ENCODE measurements at places on chromosomes 2 and 18. TPM values are rescaled to one million over a fixed set of nuclear protein-coding genes. Genes with fewer than 3 reads are reported as not detected.

Gene SP140L
- 26.9 TPM for total RNA-seq

Gene GKN2
- not detected for total RNA-seq

Gene KCNS3
- 13.7 TPM for total RNA-seq

Gene SIX3
- total RNA-seq = not detected

Gene DCAF17
- 14.3 TPM for total RNA-seq

Gene VWC2L
- total RNA-seq = not detected

- H3K4me3 ChIP-seq = no peak overlapping the region
- H3K27ac ChIP-seq = no peak overlapping the region
- H3K27me3 ChIP-seq = no peaks in the 10 kb centered on the region
- DNase-seq = no peak
Observed at GRCh38 chr18:42864876-42865275, 250.6 kb downstream of the RIT2 start.

DNA sequence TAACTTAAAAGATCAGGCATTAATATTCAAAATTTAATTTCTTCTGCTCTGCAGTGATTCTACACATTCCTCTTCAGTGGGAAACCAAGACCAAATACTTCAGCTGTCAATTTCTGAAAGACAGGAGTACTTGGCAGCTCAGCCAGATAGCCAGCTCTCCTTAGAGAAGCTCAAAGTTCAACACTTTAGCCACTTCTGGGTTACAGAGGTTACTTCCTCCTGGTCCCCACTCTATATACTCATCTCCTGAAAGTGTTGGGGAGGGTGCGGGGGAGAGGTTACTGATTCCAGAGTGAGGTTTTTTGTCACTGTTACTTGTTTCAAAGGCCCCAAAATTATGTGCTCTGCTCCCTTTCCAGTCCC is 4.1 kb downstream of the CYTIP start:
- H3K4me1 ChIP-seq = peaks cover 15% of the 10 kb centered on the region
- DNase-seq = peak; percentile 35
- peak overlapping the region; percentile 78 for H3K27ac ChIP-seq
- H3K36me3 ChIP-seq = no peaks in the 10 kb centered on the region
- H3K4me3 ChIP-seq = no peak overlapping the region

DNA sequence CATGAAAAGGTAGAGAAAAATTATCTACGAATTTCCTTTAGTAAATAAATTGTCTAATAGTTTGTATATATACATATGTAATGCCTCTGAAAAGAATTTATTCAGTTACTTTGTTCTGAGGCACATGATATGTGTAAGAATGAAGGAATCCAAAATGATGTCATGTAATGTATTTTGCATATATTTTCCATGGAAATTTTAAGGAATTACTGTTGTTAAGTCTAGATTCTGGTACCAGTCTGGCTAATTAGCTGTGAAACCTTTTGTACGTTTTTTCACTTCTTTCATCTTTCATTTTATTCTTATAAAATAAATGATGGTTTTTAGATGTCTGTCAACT is 12.3 kb downstream of the YIPF4 start:
- no peak overlapping the region for H3K4me3 ChIP-seq
- H3K27ac ChIP-seq = no peak overlapping the region
- no peaks in the 10 kb centered on the region for H3K36me3 ChIP-seq
- H3K27me3 ChIP-seq = no peaks in the 10 kb centered on the region
- peaks cover 36% of the 10 kb centered on the region for H3K4me1 ChIP-seq
- no peak for DNase-seq

DNA sequence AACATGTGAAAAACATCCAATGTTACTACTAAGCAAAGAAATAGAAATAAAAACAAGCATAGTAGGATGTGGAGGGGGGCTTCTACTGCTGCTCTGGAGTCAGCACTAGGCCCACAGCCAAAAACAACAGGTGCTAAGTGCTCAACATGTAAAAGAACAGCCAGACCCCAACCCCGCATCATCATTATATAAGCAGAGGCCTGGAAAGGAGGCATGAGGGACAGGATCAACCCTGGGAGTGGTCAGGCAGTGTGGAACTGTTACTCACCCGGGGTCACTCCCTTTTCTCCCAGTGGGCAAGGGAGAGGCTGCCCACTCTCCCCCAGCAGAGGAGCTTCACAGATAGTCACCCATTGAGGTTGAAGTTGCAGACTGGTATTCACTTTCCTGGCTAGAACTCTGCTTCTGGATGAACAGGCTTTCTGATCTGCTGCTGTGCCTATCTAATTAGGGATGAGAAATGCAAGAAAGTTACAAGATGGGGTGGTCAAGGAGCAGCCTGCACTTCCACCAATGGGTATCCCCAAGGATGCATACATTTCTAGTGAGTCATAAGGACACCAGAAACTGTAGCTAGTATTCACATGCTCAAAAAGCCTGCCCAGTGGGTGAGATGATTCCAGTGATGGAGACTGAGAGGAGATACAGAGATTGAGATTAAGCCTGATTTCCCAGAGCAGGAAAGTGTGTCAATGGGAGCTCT is 480.1 kb upstream of the TCF4 start:
- no peaks in the 10 kb centered on the region for H3K36me3 ChIP-seq
- H3K4me3 ChIP-seq = no peak overlapping the region
- no peak for DNase-seq
- H3K4me1 ChIP-seq = no peaks in the 10 kb centered on the region

DNA sequence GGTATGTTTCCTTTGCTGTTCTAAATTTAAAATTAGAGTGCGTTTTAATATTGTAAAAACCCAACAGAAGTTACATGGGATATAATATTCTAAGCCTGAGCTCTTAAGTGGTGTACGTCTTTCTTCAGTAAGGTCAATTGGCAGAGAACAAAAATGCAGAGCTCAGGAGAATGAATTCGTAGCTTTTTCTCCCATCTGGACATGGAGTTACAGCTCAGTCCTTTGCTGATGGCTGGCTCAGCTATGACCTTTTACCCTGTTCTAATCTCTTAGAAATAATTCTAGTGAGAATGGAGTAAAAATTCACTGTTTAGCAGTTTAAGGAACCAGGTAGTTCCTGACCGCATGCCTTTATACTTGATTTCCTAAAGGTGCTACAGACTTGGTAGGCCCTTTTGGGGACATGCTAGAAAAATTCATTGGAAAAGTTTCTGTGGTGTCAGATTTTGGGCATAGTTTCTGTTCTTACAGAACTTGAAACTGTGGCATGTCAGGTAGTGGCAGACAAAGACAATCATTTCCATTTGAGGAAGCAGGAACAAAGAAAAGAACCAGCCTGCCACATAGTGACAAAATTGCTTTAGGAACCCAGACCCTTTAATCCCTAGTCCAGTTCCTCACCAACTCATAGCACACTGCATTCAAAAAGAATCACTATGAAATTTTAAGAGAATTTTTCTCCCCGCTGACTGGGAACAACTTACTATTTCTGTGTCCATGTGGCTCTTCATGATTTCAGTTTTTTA is 566.8 kb upstream of the ZNF804A start:
- H3K27ac ChIP-seq = no peak overlapping the region
- no peaks in the 10 kb centered on the region for H3K36me3 ChIP-seq
- no peaks in the 10 kb centered on the region for H3K27me3 ChIP-seq
- DNase-seq = no peak
- H3K4me1 ChIP-seq = no peaks in the 10 kb centered on the region

DNA sequence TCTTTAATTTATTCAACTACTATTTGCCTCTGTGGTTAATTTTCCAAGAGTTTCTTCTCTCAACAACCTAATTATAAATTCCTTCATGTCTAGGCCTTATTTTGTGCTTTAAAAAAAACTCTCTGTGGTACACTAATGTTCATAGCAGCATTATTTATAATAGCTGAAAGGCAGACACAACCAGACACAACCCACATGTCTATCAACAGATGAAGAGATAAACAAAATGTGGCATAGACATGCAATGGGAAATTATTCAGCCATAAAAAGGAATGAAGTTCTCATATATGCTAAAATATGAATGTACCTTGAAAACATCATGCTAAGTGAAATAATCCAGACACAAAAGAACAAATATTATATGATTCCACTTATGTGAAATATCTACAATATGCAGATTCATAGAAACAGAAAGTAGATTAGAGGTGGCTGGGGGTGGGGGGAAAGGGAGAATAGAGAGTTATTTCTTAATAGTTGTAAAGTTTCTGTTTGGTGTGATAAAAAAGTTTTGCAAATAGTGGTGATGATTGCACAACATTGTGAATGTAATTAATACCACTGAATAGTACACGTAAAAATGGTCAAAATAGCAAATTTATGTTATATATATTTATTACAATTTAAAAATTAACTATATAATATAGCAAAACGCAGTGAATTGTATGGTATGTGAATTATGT is 28.1 kb upstream of the RASGRP3 start:
- no peaks in the 10 kb centered on the region for H3K4me1 ChIP-seq
- no peak overlapping the region for H3K27ac ChIP-seq
- DNase-seq = no peak
- no peaks in the 10 kb centered on the region for H3K36me3 ChIP-seq

DNA sequence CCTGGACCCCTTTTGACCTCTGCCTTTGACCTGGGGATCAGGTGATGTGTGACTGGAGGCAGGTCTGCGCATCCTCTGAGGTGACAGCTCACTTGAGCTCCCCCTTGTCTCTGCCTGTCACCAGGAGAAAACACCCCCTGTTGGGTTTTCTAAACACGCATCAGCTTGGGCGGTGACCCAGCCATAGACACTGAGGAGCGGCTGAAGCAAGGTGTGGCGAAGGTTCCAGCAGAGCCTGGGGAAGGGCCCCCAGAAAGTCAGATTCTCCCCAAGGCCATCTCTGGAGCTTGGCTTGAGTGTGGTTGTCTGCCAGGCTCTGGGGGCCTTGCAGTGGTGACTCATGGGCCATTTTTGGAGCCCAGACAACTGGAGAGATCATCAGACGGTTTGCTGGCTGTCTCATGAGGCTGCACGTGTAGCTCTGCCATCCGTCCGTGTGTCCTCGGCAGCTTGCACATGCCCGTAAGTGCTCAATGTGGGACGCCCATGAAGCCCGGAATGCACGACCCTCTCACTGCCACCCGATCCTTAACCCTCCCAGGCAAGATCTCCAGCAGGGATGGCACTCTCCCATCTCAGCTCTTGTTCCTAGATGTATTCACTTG is 29.4 kb downstream of the SIX3 start:
- H3K4me3 ChIP-seq = no peak overlapping the region
- H3K36me3 ChIP-seq = no peaks in the 10 kb centered on the region
- no peak for DNase-seq
- H3K27me3 ChIP-seq = peaks cover 32% of the 10 kb centered on the region

DNA sequence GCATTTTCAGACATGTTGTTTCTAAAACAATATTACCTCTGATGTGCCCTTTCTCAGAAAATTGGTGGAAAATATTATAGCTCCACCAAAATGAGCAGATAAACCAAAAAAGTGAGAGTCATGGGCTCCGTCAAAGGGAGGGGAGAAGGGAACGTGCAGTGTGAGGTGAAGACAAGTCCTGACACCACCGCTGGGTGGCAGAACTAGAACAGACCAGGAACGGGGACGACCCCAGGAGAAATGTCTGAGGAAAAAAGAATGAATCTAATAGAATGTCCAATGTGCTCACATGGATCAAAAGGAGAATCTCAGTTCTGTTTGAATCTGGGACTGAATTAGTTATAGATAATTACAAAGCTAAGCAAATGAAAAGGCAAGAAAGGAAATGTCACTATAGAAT is 22.6 kb upstream of the BCL2 start:
- H3K4me1 ChIP-seq = no peaks in the 10 kb centered on the region
- H3K27me3 ChIP-seq = no peaks in the 10 kb centered on the region
- H3K27ac ChIP-seq = no peak overlapping the region
- no peak overlapping the region for H3K4me3 ChIP-seq
- H3K36me3 ChIP-seq = peaks cover 44% of the 10 kb centered on the region
- DNase-seq = no peak

DNA sequence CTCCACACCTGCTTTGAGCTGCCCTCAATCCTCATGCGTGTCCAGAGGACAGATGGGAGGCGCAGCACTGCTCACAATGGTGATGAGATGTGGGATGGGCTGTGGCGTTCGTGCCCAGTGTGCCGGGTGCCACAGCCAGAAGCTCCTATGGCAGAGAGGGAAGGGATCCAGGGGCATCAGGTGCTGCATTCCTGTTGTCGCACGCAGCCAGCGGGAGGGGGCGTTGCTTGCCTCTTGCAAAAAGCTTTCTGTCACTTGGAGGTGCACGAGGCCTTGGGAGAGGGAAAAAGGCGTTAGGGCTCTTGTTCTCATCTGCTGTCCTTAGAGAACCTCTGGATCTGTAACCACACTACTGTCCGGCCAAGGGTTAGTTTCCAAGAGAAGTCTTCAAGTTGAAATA is 29.2 kb upstream of the ALLC start:
- no peaks in the 10 kb centered on the region for H3K36me3 ChIP-seq
- DNase-seq = no peak
- H3K27ac ChIP-seq = no peak overlapping the region
- no peaks in the 10 kb centered on the region for H3K27me3 ChIP-seq
- H3K4me1 ChIP-seq = no peaks in the 10 kb centered on the region
- no peak overlapping the region for H3K4me3 ChIP-seq

DNA sequence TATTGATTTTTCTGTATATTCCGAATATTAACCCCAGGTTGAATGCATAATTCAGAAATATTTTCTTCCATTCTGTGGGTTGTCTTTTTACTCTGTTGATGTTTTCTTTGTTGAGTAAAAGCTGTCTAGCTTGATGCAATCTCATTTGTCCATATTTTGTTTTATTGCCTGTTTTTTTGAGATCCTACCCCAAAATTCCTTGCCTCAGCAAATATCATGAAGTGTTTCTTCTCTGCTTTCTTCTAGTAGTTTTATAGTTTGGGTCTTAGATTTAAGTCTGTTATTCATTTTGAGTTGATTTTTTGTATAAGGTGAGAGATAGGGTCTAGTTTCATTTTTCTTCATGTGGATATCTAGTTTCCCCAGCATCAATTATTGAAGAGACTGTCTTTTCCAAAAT is 467.9 kb upstream of the GCFC2 start:
- no peak overlapping the region for H3K27ac ChIP-seq
- no peak for DNase-seq
- no peaks in the 10 kb centered on the region for H3K4me1 ChIP-seq
- H3K27me3 ChIP-seq = no peaks in the 10 kb centered on the region
- no peaks in the 10 kb centered on the region for H3K36me3 ChIP-seq
- no peak overlapping the region for H3K4me3 ChIP-seq

GRCh38 chr18:50283469-50284209 is 2.3 kb upstream of the MBD1 start:
- no peak for DNase-seq
- no peaks in the 10 kb centered on the region for H3K27me3 ChIP-seq
- H3K4me3 ChIP-seq = no peak overlapping the region
- peaks cover 4% of the 10 kb centered on the region for H3K36me3 ChIP-seq
- H3K27ac ChIP-seq = no peak overlapping the region

GRCh38 chr2:240449764-240450531 is 14.5 kb downstream of the GPC1 start:
- no peak overlapping the region for H3K27ac ChIP-seq
- DNase-seq = no peak

DNA sequence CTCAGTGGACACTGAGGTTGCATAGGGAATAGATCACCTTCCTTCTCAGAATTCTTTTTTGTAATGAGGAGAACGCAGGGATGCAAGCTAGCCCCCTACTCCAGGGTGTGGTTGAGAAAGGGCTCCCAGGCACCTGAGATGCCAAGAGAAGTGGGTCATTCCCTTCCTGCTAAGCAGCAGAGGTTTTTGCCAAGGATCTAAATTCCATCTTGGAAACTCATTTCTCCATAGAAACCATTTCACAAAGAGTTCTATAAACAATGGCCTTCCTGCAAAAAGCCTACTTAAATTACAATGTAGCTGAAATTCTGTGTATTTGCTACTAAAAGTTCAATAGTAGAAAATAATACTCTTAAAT is 3.7 kb upstream of the PPP3R1 start:
- no peaks in the 10 kb centered on the region for H3K36me3 ChIP-seq
- no peaks in the 10 kb centered on the region for H3K27me3 ChIP-seq
- DNase-seq = no peak
- H3K4me1 ChIP-seq = no peaks in the 10 kb centered on the region
- no peak overlapping the region for H3K27ac ChIP-seq
